ENCODE measurements at places on chromosomes 12 and 14.
A peak's percentile ranks its signal among the peaks of the same experiment; 100 is the strongest.

GRCh38 chr14:65260786-65261185, 151.7 kb upstream of the FUT8 start:
- DNase-seq = no peak

DNA sequence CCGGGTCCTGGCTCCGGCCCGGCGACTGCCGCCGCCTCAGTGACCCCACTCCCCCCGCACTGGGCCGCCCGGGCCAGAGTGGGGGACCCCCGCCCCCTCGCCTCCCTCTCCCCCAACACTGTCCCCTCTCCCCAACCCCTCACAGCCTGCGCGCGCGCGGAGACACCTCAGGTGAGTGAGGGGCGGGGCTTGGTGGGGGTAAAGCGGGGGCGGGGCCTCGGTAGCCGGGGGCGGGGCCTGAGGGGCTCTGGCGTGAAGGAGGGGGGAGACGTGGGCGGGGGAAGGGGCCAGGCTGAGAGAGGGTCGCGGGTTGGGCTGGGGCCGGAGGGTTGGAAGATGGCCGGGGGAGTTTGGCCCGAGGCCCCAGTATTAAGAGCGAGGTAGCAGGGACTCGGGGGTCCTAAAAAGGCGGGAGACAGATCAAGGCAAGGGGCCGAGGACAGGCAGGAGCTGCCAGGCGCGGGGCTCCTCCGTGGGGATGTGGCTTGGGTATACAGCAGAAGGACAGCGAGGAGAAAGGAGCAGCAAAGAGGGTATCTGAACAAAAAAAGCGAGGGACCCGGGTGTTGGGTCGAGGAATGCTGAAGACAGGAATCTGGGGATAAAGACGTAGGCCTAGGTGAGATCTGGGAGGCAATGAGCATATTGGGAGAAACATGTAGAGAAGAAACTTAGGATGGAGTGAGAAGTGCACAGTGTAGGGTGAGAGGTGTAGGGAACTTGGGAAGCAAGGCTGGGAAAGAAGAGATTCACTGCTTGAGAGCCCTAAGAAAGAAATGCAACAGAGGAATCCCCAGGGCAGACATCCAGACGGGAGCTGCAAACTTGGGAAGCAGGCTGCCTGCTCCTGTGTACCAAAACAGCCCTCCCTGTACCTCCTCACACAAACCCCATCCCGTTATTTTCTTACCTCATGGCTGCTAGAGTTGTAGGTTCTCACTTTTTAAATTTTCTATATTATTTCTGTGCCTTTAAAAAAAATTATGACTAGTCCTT, 10.8 kb downstream of the SUOX start:
- DNase-seq = peak; percentile 77

GRCh38 chr12:121983536-121984210, 38.0 kb upstream of the BCL7A start:
- DNase-seq = no peak

DNA sequence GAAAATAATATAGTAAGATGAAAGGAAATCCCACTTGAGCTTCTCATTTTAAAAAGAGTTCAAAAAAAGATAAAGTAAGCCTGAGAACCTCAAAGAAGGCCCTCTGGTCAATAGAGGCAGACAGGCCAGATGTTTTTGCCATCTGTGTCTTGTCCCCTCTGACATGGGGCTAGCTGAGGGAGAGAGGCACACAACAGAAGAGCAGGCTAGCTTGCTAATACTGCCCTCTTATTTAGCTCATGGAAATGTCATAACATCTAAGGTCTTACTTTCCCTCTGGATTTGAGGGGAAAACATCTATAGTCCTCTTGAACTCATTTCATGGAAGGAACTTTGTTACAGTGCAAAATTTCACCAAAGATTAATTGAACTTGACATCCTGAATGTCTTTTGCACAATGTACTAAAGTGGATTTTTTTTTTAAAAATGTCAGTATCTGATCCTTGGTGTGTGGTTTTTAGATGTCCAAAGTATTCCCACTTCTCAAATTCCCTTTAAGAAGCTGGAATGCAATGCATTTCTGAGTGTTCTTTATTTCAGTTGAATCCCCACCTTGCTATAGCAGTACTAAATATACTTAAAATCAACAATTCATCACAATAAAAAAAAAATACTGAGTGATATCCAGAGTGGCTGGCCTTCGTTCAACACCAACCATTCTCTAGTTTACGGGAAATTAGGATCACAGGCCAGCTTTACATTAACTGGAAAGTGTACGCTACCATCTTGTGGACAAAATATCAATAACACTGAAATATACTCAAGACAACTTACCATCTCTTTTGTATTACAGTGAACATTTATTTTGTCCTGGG, 176.7 kb downstream of the PAH start:
- DNase-seq = no peak

DNA sequence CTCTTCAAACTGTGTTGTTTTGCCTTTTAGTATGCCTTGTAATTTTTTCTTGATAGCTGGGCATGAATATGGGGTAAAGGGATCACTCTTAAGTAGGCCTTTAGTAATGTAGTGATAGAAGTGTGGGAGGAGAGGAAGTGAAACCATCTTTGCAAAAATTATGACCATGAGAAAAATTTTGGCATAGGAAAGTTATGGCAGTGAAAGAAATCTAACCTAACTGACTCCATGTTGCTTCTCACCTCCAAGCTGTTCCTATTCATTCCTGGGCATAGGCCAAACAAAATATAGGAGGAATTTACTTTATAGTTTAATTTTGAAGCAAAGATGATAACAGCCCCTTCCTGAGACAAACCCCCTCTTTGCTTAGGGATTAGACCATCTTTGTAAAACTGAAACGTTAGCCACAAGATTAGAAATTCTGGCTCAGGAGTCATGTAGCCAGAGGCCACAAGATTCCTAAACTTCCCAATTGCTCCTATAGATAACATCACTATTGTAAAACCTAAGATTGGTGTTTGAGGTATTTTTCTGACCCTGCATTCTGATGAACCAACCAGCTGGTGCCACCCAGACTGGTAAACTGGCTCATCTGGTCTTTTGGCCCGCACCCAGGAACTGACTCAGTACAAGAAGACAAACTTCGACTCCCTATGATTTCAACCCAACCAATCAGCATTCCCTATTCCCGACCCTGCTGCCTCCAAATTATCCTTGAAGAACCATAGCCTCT, 45.8 kb downstream of the CRADD start:
- no peak for DNase-seq

- no peak for DNase-seq
Observed at GRCh38 chr12:84757978-84758377, 154.6 kb downstream of the SLC6A15 start.

GRCh38 chr12:109595321-109595902, 21.8 kb downstream of the MVK start:
- no peak for DNase-seq

GRCh38 chr14:95138876-95139275, 18.5 kb downstream of the DICER1 start:
- no peak for DNase-seq

DNA sequence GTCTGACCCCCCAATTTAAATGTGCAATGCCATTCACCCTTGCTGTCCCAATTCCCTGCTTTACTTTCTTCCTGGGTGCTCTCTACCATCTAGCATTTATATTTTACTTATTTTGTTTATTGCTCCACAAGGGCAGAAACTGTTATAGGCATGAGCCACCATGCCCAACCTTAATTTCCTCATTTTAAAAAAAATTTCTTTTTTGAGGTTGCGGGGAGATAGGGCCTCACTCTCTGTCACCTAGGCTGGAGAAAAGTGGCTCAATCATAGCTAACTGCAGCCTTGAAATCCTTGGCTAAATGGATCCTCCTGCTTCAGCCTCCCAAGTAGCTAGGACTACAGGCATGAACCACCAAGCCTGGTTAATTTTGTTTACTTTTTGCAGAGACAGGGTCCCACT, 13.0 kb downstream of the HPD start:
- DNase-seq = no peak

GRCh38 chr12:79983986-79984620, 49.2 kb upstream of the PPP1R12A start:
- no peak for DNase-seq
